ENCODE measurements at places on chromosomes 2 and 18.

DNA sequence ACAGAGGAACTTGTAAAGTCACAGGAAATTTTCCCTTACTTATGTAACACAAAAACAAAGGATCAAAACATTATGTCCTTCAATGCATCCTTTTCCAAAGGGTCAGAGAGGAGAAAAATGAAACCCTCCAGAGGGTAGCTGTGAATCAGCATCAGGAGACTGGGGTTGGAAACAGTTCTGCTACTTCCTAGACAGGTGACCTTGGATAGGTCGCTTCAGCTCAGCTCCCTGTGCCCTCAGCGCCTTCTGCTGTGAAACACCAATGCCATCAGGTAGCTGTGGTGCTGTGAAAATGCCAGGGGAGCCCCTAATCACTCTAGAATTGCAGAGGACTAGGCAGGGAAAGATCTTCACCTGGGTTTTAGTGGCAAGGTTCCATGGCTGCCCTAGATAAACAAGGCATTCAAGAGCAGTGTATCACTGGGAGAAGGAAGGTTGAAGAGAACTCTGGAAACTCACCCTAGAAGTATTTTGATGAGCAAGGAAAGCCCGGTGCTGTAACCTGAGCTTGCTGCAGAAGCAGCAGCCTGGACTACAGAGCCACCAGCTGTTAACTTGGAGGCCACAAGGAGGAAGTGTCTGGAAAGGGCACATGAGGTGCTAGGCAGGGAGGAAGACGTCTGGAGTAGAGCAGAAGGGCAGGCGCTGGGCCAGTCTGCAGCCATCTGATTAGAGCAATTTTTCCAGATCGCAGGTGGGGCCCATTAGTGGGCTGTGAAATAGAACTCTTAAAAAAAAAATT is 100.7 kb upstream of the MCFD2 start:
- no peak for DNase-seq

- no peak for DNase-seq
Observed at GRCh38 chr2:206056286-206056685, 29.7 kb downstream of the INO80D start.

DNA sequence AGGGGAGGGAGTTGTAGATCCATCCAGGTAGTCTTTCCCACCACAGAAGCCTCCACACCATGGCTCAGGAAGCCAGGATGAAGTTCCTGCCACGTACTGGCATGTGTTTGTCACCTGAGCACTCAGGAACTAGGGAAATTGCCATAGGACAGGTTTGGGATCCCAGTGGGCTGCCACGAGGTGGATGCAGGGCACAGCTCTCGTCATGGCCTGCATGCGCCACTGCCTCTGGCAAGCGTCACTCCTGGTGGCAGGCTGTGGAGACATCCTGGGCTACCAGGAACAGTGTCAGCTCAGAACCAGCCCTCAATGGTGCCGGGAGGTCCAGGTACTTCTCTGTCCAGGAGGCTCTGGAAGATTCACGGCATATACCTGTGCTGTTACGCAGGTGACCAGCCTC is 3.8 kb downstream of the ARHGEF4 start:
- no peak for DNase-seq

DNA sequence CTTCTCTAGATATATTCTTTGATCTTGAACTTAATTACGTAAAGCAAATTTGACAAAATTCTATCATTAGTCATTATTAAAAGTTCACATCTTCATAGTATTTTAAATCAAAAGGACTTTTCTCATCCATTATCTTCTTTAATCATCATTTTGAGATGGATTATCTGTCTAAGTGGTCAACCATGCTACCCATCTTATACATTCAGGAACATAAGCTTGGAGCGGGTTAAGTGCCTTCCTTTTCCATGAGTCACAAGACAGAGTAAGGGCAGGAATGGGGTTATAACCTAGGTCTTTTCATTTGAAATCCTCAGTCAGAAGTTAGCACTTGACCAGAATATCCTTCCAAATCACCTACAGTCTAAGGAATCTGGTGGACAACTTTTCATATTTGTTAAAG is 297.1 kb downstream of the TCF4 start:
- no peak for DNase-seq

DNA sequence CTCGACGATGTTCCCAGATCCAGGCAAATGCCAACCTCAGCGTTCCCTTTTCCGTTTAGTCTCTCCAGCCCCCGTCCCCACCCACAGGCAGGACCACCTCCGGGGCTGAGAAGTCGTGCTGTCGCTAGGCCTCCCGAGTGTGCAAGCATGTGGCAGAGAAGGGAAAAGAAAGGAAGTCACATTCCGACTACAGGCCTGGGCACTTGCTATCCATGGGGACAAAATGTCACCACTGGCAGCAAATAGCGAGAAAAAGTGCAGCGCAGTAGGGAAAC is 420 bp downstream of the PIGN start:
- DNase-seq, result no peak

DNA sequence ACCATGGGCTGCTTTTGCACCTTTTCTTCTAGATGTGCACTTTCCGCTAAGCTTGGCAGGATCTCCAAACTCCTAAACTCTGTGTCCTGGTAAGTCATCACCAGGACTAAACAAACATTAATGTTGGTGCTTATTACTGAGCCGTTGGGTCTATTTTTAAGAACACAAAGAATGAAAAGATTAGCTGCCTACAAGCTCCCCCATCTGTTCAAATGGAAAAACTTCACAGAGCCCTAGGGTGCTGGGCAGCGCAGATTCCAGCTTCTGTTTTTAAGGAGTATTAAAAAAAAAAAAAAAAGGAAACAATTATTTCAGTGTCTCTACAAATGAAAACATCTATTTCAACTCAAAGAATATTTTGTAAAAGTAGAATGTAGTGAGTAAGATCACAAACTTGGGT is 97.8 kb upstream of the AQP4 start:
- no peak for DNase-seq

DNA sequence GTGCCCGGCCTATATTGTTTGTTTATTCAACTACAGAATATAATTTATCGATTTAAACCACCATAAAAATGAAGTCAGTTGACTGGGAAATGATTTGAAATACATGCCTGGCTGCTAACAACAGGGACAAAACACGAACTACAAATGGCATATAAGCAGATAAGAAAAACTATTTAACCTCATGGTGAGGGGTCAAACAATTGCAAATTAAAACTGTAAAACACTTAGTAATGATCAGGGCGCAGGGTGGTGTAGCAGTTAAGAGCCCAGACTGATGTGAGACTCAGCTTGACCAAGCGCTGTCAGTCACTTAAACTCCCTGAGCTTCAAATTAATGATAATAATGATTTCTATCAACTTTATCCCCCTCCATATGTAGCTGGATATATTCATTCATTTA is 6.7 kb downstream of the MTHFD2 start:
- DNase-seq, result no peak

GRCh38 chr2:134553657-134554056 is 165.1 kb downstream of the TMEM163 start:
- DNase-seq, result no peak

GRCh38 chr18:1357724-1358123 is 453.1 kb downstream of the ADCYAP1 start:
- no peak for DNase-seq

- DNase-seq, result no peak
Observed at GRCh38 chr2:188495969-188496431, 204.3 kb downstream of the GULP1 start.

DNA sequence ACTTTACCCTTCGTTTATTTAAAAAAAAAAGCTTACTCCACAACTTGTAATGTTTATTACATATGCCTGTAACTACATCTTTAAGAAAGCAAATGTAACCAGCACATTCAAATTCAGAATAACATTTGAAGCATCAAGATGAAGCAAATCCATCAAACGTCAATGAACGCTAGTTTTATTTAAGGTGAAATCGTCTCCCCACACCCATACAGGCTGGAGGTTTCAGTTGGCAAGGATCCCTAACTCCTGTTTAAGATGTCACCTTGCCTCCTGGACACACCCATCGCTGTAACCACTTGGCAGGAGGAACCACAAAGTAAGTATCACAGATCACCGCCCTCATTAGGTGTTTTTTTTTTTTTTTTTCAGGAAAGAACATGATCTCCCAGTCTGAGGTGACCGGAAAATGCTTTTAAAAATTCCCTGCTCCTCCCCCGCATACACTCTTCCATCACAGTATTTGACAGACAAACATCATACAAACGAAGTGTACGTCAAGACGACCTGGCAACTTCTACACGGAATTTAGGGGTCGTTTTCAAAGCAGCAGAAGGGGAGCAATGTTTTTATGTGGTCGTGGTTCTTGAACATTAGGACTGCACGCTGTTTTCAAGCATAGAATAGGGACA is 19.7 kb upstream of the STPG4 start:
- DNase-seq, result peak; percentile 11

- DNase-seq, result peak; percentile 30
Observed at GRCh38 chr2:42098571-42099437, 51.0 kb downstream of the PKDCC start.

GRCh38 chr2:3779496-3780049 is 76.2 kb downstream of the DCDC2C start:
- no peak for DNase-seq

DNA sequence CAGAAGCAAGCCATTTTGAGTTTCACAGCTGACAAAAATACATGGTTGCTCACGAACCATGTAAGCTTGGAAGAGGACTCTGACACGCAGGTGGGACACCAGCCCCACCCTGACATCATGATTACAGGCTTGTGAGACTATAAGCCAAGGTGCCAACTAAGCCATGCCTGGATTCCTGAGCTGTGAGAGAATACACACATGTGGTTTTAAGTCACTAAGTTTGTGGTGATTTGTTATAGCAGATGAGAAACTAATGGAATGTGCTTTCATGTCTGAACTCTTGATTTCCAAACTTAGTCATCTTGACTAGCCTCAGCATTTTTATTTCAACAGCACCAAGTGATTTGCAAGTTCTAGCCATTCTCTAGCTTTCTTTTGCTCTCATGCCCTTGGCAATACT is 676.1 kb upstream of the CELF4 start:
- DNase-seq, result no peak

DNA sequence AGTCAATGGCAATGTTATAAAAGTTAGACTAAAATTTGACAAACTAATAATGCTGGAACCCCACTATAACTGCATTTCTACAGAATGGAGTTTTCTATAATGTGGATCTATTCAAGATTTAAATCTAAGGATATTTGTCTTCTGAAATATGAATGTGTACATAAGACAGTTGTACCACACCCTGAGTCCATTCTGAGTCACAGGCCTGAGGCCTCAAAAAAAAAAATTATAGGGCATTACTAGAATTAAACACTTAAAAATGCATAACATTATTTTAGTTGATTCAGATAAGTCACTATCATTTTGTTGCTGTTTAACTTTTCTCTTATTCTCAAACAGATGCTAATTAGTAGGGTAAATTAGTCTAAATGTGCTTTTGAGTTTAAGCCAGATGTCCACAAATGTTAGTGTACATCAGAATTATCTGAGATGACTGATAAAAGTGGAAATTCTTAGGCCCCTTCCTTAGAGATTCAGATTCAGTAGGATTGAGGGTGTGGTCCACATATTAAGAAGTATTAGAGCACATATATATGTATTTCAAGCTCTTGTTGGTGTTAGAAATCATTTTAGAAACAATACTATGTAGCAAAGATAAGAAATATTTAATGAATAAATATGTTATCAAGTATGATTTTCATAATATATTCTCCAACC is 42.4 kb upstream of the COL5A2 start:
- no peak for DNase-seq

DNA sequence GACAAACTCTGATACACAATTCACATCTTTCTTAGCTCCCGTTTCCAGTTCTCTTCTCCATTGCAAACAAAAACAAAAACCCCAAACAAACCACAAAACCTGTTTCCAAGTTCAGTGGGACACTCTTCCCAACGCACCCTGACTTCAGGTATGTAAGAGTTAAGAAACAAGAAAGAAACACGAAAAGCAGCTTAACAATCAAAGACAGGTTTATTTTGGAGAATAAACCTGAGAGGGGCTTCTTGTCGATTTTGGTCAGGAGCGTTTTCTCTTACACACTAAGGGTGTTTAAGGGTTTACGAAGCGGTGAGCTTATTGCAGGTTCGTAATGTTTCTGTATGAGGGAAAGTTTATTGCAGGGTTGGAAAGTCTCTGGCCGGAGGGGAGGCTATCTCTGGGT is 905 bp upstream of the ATG16L1 start:
- no peak for DNase-seq

GRCh38 chr2:111171337-111171930 is 50.7 kb downstream of the BCL2L11 start:
- DNase-seq, result no peak

DNA sequence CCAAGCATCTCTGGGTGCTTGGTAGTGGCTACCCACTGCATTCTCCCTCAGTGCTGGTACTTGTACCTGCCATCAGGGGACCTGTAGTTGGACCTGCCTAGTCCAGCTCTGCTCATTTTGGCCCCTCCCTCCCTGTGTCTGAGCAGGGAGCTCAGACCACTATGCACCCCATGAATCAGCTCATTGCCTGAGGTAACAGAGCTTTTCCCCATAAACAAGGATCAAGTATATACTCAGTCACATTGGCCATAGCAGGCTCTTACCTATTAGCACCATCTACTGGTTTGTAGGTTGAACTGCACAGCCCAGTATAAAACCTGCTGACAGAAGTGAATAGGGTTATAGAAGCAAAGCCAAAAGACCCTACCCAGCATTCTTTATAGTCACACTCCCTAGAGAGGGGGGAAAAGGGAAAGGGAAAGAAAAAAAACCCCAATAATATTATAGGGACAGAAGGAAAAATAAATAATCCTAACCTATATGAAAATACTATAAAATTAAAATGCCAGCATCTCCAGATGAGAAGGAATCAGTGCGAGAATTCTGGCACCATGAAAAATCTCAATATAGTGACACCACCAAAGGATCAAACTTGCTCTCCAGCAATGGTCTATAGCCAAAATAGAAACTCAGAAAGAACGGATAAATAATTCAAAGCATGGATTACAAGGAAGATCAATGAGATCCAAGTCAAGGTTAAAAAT is 6.9 kb upstream of the FLACC1 start:
- DNase-seq, result peak; percentile 14

DNA sequence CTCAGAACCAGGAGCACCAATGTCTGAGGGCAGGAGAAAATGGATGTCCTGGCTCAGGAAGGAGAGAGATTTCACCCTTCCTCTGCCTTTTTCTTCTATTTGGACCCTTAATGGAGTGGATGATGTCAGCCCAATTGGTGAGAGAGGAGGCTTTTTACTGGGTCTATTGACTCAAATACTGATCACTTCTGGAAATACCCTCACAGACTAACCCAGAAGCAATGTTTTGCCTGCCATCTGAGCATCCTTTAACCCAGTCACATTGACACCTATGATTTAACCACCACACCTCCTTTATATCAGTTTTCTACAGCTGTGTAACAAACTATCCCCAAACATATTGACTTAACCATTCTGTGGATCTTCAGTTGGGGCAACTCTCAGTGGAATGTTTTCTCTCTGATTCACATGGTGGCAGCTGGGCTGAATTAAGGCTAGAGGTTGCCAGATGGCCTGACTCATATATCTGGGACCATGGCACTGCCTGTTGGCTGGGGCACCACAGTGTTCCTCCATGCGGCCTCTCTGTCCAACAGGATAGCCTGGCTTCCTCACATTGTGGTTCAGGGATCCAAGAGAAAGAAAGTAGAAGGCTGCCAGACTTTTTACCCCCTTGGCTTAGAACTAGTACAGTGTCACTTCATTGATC is 18.2 kb upstream of the MBOAT2 start:
- DNase-seq, result no peak
